ENCODE measurements at places on chromosomes 7 and 10.
A peak's percentile ranks its signal among the peaks of the same experiment; 100 is the strongest.

GRCh38 chr10:86221442-86222335, 144.9 kb downstream of the GRID1 start:
- no peak for DNase-seq

DNA sequence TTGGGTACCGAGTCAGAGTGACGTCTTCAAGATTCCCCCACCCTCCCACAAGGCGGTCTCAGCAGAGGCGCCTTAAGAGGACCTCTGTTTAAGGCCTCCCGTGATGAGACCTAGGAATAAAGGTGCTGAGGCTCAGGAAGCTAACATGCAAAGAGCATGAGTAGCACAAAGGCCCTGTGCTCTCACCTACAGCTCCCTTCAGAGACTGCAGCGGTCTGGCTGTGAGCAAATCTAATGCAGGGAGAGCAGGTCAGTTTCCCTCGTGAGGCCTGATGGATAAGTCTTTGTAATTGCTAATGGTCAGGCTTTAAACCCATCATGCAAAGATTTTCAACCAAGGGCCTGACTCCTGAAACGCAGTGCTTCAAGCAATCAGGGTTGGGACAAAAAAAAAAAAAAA, 909.3 kb upstream of the GHITM start:
- no peak for DNase-seq

DNA sequence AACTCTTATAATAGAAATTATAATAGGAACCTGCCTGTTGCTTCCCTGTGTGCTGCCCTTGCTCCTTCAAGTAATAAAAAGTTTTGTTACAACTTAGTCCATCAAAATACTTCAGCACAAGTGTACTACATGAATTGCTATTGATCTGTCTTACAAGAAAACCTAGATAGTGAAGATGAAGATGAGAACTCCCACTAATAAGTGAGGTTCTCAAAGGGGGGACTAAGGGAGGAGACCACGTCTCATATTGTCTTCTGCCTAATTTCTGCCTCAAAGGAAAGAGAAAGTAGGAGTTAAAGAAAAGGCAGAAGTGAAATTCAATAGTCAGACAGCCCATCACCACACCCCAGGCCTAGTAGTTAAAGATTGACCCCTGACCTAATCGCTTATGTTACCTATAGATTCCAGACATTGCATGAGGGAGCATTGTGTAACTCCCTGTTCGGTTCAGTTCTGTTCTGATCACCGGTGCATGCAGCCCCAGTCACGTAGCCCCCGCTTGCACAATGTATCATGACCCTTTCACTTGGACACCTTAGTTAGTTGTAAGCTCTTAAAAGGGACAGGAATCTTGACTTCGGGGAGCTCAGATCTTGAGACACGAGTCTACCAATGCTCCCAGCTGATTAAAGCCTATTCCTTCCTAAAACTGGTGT, 18.2 kb upstream of the CHST3 start:
- DNase-seq = no peak

- DNase-seq = no peak
These were observed 1209.8 kb downstream of the REEP3 start for GRCh38 chr10:64731016-64731415.

- peak; percentile 8 for DNase-seq
These were observed 920 bp downstream of the PRLHR start for GRCh38 chr10:118594392-118595063.

DNA sequence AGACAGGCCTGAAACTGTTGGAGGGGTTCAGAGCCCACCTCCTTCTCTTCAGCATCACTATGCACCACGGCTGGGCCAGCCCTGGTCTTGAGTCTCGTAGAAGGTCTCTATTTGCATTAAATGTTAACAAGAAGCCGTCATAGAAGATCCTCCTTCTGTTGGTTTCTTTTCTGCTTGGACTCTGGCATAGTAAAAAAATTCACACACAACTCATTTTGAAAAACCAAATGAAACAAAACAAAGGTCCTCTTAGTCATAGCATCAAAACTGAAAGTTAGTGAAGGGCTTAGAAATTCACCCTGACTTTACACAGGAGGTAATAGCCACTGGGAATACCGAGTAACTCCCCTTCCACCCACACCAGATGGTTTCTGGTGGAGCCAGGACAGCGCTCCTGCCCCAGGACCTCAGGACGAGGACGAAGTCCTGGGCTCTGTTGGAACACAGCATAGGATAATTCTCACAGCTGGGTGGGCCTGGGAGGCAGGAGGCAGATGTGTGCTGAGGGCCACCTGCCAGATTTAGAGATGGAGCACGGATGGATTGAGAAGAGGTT, 248.4 kb upstream of the KLF6 start:
- no peak for DNase-seq

DNA sequence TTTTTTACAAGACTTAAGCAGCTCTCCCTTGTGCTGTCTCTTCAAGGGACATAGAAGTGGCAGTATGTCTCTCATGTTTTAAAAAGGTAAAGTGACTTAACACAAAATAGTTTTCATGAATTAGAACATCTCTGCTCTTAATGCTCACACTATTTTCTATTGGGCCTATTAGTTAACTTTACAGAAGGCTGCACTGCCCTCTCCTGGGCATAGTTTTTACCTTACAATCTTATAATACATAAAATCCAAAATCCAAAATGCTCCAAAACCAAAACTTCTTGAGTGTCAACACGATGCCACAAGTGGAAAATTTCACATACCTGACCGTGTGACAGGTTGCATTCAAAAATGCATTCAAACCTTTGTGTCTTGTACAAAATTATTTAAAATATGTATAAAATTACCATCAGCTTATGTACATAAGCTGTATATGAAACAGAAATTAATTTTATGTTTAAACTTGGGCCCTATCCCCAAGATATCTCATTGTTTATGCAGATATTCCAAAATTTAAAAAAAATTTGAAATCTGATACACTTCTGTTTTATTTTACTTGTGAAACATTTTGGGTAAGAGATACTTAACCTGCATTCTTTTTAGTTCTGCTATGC, 25.8 kb downstream of the TES start:
- DNase-seq = peak; percentile 56

DNA sequence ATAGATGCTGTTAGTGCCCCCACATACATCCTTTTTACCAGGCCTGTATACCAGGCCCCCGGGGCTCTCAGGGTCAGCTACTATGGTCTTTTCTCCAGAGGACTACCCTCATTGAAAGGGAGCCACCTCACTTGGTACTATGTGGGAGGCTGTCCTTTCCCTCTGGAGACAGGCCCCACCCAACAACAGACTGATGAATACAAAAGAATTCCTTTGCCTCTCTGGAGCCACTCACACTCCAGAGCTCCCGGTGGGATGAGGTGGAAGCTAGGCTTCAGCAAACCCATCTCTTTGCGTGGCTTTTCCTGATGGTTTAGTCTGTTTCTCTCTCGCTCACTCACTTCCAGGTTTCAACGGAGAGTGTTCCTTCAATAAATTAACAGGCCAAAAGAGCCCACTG, 30.3 kb downstream of the ANKMY2 start:
- DNase-seq = no peak

- DNase-seq = no peak
These were observed 104.0 kb downstream of the SND1 start for GRCh38 chr7:127755965-127756364.

DNA sequence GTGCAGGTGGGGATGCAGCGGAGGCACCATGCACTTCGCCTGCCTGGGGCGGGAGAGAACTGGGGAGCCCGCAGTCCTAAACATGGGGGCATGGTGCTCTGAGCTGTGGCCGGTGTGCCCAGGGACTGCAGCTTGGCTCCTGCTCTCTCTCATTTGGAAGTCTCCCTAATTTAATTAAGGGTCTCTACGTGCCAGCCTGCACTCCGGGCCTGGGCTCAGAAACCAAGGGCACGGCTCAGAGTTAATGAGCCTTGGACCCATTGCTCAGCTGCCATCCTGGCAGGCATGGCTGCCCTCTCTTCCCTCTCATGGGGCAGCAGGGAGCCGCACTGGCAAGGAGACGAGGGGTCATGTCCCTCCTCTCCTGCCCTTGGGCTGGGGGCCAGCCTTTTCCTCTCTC, 115.6 kb downstream of the CDH23 start:
- DNase-seq = no peak

DNA sequence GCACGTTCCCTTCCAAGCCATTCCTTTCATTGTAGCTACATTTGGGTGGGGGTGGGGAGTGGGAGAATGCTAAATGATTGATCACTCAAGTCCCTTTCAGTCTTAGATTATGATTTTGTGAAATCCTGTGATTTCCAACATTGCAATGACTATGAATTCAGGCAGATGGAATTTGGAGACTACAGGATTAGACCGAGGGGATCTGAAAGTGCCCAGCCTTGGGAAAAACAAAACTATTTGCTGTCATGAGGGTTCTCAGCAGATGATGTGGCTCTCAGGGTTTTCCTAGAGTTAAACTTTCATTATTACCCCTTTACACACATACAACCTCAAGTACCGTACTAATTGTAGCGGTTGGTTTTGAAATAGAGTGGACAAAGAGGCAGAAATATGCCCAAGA, 4.7 kb downstream of the MACROH2A2 start:
- DNase-seq = no peak

DNA sequence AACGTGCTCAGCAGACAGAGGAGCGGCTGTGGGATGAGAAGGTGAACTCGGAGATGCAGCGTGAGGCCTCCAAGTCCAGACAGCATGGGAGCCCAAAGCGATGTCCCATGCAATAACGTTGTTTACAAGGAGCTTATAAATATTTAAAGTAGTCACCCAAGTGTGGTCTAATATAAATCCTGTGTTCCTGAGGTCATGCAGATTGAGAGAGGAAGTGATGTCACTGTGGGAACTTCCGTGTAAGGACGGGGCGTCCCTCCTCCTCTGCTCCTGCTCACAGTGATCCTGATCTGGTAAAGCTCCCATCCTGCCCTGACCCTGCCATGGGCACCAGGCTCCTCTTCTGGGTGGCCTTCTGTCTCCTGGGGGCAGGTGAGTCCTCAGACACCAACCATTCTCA, 94.7 kb upstream of the PRSS58 start:
- no peak for DNase-seq

GRCh38 chr7:148856891-148857290, 27.2 kb downstream of the EZH2 start:
- DNase-seq = no peak

- peak; percentile 84 for DNase-seq
These were observed 1.3 kb upstream of the KIF11 start for GRCh38 chr10:92591550-92592022.

- DNase-seq = no peak
These were observed 62.4 kb downstream of the TFEC start for GRCh38 chr7:115968171-115968570.

DNA sequence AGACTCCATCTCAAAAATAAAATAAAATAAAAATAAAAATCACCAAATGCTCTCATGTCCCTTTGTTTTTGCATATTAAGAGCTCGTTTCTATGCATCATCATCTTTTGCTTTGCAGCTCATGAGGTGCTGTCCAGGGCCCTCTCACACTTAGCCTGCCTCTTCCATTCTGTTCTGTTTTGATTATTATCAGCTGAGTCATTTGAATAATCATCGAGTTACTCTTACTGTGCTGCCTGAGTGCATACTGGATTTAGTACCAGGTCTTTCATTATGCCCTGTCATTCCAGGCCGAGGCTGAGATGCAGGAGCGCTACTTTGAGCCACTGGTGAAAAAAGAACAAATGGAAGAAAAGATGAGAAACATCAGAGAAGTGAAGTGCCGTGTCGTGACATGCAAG, 33.0 kb downstream of the UCMA start:
- DNase-seq = no peak

- no peak for DNase-seq
These were observed 143.0 kb downstream of the KIAA1217 start for GRCh38 chr10:24351961-24352360.

GRCh38 chr7:99102809-99103690, 40.9 kb downstream of the SMURF1 start:
- DNase-seq = peak; percentile 24

DNA sequence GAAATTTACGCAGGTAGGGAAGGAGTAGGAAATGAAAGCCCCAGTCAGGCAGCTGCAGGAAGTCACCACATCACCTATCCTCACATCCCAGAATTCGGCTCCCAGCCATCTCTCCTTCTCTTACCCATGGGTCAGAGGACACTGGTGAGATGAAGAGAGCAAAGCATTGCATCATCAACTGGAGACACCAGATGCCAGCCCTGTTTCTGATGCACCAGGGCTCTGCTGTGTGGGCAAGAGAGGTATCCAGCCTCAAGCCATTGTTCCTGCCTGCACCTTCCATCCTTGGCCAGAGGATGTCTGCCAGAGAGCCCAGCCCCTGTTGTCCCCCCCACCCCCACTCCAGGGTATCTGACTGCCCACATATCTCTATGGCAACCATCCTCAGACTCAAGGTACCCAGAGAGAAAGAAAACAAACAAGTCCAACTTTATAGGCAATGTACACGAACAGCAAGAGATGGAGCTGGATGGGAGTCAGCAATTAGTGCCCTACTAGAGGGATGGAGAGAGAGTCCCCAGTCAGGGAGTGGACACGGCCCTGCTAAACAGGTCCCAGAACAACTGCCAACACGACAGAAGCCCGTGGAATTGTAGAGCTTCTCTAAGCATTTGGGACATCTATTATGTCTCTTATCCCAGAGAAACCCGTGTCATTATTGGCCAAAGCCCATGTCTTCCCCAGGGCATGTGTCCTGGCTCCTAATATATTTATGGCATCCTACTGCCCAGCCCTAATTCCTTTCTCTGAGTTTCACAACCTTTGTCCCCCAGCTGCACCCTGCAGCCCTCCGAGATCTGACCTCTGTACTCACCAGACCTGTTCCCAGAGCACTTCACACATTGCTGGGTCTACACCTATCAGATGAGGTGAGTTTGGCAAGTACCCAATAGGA, 2.8 kb downstream of the CAMK2G start:
- no peak for DNase-seq

GRCh38 chr7:1819259-1819841, 149.3 kb downstream of the ELFN1 start:
- peak; percentile 26 for DNase-seq

DNA sequence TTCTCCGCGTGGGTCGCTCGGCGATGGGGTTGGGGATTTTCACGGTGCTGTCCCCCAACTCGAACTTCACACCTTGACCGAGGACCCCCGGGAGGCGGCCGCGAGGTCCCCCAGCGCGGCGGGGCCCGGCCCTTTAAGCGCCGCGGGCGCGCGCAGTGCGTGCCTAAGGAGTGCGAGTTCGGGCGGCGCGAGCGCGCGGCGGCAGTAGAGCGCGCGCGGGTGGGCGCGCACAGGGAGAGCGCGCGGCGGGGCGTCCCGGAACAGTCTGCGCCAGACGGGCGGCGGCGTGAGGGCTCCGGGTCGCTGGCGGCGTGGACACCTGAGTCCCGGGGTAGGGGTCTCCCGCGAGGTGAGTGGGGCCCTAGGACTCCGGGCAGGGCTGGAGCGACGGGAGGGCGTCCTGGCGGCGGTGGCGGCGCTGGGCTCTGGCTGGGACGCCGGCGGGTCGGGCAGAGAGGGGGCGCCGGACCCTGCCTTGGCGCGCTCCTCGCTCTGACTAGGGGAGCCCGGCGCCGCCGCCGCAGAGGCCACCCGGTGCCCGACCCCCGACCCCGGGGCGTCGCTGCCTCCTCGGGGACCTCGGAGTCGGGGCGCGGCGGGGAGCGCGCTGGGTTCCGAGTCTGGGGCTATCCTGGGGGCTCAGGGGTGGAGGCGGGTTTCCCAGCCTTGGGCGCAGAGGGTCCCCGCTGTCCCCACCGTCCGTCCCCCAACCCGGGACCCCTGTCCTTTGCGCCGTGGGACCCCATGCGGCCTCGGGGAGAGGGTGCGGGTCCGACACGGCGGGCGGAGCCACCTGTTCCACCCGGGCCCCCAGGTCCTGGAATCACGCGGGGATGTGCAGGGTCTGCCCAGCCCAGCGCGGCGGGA, at the start of gene PROSER2:
PROSER2 (plus strand) TSS at position 235 of the 867 bp plus-strand sequence. CDS start 28,722 bp downstream, outside the sequence.
- DNase-seq = no peak

Measured in T-helper 2 cell (primary cell).